ENCODE measurements at places on chromosomes 1 and 21. TPM values are rescaled to one million over a fixed set of nuclear protein-coding genes. Genes with fewer than 3 reads are reported as not detected.

The AMY2A gene
- not detected for total RNA-seq

The TAS1R3 gene
- 0.19 TPM for total RNA-seq

The ENAH gene
- 86.1 TPM for total RNA-seq

The NTRK1 gene
- not detected for total RNA-seq

The RHOU gene
- 6.4 TPM for total RNA-seq

The ADAM30 gene
- total RNA-seq = not detected

The VANGL2 gene
- total RNA-seq = 0.69 TPM

The DCST2 gene
- total RNA-seq = 0.17 TPM

The NBL1 gene
- total RNA-seq = 60.0 TPM

The CSF3R gene
- not detected for total RNA-seq

The SLC1A7 gene
- total RNA-seq = 0.05 TPM

The RNU1-2 gene
- total RNA-seq = not detected

The DIO1 gene
- total RNA-seq = not detected

The ASTN1 gene
- total RNA-seq = not detected

The SLAMF9 gene
- total RNA-seq = 0.25 TPM

The CNIH3 gene
- 0.55 TPM for total RNA-seq

The A3GALT2 gene
- not detected for total RNA-seq

The PLD5 gene
- total RNA-seq = 1.7 TPM

The COL8A2 gene
- 0.15 TPM for total RNA-seq

The OPRD1 gene
- 0.02 TPM for total RNA-seq

The DNM3 gene
- total RNA-seq = 0.78 TPM

The GFI1 gene
- 0.24 TPM for total RNA-seq

The CNTN2 gene
- total RNA-seq = not detected

The PTPN14 gene
- 11.5 TPM for total RNA-seq

The LINGO4 gene
- not detected for total RNA-seq

The SPRR2D gene
- total RNA-seq = not detected

The MPZ gene
- 0.30 TPM for total RNA-seq

The KCNA2 gene
- 0.01 TPM for total RNA-seq

The PKP1 gene
- 0.03 TPM for total RNA-seq

The OR6K2 gene
- not detected for total RNA-seq

The ZMYM1 gene
- total RNA-seq = 4.6 TPM

The S100A14 gene
- 0.67 TPM for total RNA-seq

The ANGPTL7 gene
- total RNA-seq = not detected

All from A549 treated with GW870086 at 1 μM for 4 hours (cell line).